ENCODE measurements at places on chromosomes 2 and 18. TPM values are rescaled to one million over a fixed set of nuclear protein-coding genes. Genes with fewer than 3 reads are reported as not detected.

COL4A3 gene
- polyA plus RNA-seq, result 0.23 TPM

DNA sequence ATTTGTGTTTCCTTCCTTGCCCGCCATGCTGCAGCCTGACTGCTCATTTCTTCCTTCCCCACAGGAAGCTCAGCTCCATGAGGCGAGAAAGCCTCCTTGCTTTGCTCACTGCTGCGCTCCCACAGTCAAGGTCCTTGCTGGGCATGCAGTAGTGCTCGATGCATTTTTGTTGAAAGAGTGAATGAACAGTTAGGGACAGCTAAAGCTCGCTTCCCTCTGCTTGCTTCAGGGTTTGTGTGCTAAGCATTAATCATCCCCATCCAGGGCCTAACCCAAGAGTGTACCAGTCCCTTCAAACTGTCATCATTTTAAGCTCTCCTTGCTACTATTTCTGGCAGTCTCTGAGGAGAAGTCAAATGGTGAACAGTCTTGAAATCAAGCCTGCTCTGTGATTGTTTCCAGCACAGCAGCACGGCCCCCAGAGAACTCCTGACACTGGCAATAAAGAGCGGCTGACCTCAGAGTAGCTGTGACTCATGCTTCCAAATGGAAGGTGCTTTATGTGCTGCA lies 171.7 kb upstream of the SOX11 start:
- DNase-seq, result no peak

DNA sequence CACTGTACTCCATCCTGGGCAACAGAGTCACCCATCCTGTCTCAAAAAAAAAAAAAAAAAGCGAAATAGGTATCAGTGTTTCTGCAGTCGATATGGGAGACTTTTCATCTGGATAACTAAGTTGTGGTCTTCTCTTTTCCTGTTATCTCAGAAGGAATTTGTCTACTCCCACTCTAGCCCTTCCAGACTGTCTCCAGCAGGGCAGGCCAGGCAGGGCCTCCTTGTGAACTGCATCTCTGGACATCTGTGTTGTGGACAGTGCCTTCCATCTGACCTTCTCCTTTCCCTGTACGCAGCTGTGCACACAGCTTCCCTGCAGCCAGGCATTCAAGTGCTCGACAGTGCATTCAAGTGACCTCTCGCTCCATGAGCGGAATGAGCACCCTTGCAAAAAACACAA lies 110.2 kb downstream of the CABLES1 start:
- no peak for DNase-seq

- DNase-seq, result no peak
These were observed 20.6 kb downstream of the CROCC2 start for GRCh38 chr2:240926516-240927389.

GRCh38 chr2:22450831-22451230 lies 934.1 kb upstream of the KLHL29 start:
- DNase-seq, result no peak

GRCh38 chr2:154855138-154855537 lies 156.6 kb downstream of the KCNJ3 start:
- no peak for DNase-seq

All from BJ (cell line).